ENCODE measurements at places on chromosomes 1 and 21.

GRCh38 chr1:8989821-8990220 is 36.4 kb downstream of the SLC2A7 start:
- no peak for DNase-seq

DNA sequence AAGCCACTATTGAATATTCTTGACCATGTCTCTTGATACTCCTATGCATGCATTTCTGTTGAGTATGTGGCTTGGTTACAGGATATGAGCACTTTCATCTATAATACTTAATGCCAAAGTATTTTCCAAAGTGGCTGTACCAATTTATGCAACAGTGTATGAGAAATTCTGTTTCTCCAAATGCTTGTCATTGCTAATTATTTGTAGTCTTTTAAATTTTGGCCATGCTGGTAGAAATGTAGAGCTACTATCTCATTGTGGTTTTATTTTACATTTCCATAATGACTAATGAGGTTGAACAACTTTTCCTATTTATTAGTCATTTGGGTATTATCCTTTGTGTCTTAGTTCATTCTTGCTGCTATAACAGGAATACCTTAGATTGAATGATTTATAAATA is 71.4 kb upstream of the TSPAN2 start:
- no peak for DNase-seq

GRCh38 chr1:119372503-119373086 is 4.0 kb downstream of the HAO2 start:
- no peak for DNase-seq

DNA sequence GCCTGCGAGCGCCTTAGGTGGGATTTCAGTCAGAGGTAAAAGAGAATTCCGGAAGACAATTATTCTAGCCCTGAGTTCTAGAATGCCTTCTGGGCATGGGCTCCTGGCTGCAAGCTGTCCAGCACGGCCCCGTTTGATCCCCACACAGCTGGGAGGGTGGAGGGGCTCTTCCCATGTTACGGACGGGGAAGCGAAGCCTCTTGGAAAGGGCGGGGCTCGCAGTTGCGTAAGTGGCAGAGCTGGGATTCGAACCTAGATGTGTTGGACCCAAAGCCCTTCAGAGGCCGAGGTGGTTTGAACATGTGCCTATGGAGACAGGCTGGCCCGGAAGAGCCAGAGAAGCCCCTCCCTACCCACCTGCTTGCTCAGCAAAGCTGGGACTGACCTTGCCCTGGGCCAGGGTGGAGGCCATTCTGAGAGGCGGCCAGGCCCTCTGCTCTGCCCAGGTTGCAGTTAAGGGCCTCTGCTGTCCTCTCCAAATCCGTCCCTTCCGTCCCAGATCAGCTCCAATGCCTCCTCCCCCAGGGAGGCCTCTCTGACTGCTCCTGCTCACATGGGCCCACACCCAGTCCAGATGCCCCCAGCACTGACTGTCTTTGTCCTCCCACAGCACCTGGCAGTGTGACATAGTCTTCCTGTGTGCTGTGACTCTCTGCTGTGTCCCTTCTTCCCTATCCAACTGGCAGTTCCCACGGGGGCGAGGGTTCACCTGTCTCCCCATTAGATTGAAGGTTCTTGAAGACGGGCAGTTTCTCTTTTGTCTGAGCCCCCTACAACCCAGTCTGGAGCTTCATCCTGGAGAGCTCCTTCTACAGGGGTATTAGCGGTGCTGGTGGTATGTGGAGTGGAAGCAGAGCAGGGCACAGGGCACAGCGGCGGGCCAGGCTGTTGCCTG is 1.2 kb upstream of the HSPB7 start:
- no peak for DNase-seq

GRCh38 chr1:156358641-156359040 is 10.4 kb upstream of the RHBG start:
- DNase-seq: no peak

DNA sequence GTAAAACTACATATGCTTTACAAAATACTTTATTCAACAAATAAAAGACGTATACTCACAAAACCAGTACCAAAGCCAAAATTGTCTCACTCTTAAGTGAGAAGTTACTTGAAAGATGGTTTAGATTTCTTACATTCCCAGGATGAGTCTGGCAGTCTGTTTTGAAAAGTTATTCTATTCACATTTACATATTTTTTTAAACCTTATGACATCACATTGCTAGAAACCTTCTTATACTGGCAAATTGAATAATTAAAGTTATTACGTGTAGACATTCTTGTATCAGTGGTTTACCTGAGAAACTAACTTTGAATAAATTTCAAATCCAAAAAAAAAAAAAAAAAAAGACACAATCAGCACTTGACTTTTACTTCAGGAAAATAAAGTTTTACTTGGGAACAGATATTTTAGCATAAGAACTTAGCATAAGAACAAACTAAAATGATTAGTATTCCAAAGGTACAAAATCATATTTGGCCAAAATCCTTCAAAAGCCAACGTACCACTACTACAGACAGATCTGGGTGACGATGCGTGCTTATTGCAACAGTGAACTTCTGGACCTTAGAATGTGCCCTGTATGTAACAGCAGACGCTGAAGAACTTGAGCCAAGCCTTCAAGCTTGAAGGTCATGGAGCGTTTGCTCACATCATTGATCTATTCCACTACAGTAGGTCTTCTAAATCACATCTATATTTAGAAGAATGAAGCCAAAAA is 2.5 kb downstream of the CDC42BPA start:
- no peak for DNase-seq

DNA sequence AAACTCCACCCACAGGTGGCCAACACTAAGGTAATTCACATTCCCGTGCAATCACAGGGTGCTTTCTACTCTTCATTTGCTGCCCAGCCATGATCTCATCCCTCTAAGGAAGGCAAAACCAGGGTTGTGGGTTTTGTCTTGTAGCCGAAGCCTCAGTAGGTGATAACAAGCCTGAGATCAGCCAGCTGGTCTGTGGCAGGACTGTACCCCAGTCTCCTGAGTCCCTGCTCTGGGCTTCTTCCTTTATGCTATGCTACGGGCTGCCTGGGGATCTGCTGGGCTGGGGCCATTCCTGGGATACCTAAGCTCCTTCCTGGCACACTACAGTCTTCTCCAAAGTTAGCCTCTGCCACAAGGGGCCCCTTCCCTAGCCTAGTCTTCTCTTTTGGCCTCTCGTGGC is 9.8 kb downstream of the PPFIA4 start:
- no peak for DNase-seq

DNA sequence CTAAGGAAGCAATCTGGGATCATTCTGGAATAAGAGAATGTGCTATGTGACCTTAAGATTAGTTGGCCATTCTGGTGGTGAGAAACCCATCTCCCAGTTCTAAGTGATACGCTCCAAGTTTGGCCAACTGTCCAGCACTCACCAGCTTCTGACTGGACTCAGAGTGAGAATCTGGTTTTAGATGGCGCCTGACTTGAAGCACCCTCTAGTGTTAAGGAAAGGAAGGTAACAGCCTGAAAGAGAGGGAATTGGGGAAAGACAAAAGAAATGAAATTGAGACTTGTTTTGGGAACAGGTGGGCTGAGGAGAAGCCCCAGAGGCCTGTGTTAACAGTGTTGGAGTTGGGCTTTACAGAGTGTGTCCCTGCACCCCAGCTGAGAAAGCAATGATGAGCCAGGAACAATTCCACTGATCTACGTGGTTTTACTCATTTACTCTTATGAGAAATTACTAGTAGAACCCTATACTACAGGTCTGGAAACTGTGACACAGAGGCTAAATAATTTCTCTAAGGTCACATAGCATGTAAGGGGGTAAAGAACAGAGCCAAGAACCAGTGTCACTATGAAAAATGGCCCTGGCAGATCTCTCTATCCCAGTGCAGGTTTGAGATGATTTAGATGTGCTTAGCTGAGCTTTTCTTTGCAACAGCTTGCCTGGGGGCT is 9.3 kb upstream of the FCAMR start:
- DNase-seq: no peak

- no peak for DNase-seq
Observed at GRCh38 chr1:241749945-241750695, 97.9 kb upstream of the EXO1 start.

GRCh38 chr21:32021319-32021994 is 148.6 kb downstream of the HUNK start:
- DNase-seq: no peak

DNA sequence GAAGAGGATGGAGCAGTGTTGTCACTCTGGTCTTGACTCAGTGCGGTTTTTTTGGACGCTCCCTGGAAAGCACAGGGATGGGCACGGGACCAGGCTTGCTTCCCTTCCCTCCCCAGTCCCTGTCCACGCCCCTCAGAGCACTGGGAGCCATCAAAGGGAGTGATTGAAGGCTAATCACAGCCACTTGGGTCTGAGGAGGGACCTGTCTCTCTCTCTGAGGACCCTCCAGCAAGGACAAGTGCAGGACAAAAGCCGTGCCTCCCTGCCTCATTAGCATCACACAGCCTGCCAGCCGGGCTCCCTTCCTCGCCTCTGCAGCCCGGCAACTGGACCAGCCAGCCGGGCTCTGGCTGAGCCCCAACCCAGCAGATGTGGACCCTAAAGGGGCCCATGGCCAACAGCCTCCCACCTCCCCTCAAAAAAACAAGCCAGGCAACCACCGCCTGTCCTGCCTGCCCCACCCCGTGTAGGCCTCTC is 18.6 kb upstream of the PDZK1IP1 start:
- DNase-seq: no peak

GRCh38 chr1:29839726-29840125 is 603.4 kb downstream of the PTPRU start:
- no peak for DNase-seq

- no peak for DNase-seq
Observed at GRCh38 chr1:86633921-86634320, 70.5 kb upstream of the SH3GLB1 start.

DNA sequence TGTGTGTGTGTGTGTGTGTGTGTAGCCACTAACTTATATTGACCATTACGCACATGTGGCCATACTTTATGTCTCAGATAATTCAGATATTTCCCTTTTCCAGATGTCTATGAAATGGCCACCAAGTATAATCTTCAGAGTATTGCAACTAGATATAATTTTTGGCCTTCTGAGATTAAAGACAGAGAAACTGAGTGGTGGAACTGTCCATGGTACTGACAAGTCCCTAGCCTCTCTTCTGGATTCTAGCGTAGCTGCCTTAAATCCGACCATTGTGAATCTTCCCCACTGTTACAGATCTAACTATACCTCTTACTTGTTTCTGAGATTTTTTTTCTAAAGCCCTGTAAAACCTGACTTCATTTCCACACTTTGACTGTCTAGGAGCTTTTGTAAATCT is 100.0 kb upstream of the SERTAD4 start:
- no peak for DNase-seq

- no peak for DNase-seq
Observed at GRCh38 chr1:218665221-218665620, 320.1 kb downstream of the TGFB2 start.

DNA sequence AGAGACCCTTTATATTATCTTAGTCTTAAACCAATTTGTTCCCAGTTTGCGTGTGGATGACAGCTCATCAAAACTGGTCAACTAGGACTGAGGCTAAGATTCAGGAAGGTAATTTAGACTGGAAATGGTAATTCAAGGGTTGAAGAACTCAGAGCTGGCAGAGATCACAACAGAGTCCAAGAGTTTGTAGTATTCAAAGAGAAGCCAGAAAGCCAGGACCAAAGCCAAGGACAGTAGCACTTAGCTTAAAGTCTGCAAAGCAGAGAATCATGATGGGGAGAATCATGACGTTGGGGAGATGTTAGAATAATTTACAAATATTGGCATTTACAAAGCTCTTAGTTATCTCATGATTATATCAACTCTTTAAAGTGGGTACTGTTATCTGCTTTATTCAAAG is 32.6 kb downstream of the RNF11 start:
- no peak for DNase-seq

GRCh38 chr1:103527331-103527730 is 1.8 kb downstream of the RNPC3 start:
- no peak for DNase-seq

- DNase-seq: no peak
Observed at GRCh38 chr1:85344256-85344694, 67.8 kb upstream of the BCL10 start.

GRCh38 chr1:52249831-52250230 is 107.9 kb downstream of the ZFYVE9 start:
- DNase-seq: no peak

GRCh38 chr1:20403423-20404145 is 82.4 kb downstream of the CAMK2N1 start:
- no peak for DNase-seq

- no peak for DNase-seq
Observed at GRCh38 chr1:8121261-8122159, 95.4 kb upstream of the ERRFI1 start.
